T-helper 22 cell (primary cell): ENCODE measurements at places on chromosomes 12 and 14.

- no peak for DNase-seq
These were observed 14.5 kb downstream of the FBXL14 start for GRCh38 chr12:1579651-1580435.

GRCh38 chr12:2299206-2299605, 246.4 kb downstream of the CACNA1C start:
- DNase-seq, result no peak

DNA sequence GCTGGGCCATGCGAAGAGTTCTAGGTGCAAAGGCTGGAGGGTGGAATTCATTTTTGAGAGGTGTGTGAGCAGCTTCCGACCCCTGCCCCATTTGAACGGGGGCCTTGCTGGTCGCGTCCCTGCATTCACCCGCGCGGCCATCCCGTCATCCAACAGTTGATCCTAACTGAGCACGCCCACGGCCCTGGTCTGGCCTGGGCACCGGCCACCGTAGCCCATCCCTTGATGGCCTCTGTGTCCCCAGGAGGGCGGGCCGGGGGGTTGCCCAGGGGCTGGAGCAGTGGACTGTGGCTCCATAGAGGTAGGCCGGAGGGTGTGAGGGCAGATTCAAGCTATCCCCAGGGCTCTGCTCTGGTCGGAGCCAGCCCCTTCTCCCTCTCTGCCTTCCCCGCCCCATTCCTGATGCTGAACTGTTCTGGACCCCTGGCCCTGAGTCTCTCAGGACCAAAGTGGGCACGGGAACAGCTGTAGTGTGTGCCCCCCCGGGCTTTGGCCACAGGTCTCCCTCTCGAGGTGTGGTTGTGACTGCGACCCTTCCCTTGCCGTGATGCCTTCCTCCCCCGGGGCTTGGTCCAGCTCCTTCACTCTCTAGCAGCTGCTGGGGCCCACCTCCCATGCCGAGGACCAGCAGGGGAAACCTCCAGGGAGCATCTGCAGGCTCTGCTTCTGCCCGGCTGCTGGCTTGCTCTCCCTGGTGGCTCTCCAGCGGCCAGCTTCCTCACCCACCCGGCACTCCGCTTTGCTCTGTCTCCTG, 9.1 kb downstream of the MEG3 start:
- no peak for DNase-seq

DNA sequence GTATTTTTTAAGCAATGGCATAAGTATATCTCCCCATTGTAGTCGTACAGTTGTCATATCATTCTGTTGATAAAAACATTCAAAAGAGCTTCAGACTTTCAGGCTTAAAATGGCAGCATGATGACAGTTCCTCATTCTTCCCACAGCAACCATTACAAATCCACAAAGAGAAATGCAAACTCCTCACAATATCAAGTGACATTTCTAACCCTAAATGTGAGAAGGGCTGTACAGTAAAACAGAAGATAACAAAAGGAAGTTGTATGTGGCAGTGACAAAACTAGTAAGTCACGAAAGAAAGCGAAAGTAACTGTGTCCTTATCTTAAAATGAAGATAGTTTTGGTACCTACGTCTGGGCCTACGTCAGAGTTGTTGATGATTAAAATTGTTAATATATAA, 46.7 kb downstream of the GXYLT1 start:
- no peak for DNase-seq

DNA sequence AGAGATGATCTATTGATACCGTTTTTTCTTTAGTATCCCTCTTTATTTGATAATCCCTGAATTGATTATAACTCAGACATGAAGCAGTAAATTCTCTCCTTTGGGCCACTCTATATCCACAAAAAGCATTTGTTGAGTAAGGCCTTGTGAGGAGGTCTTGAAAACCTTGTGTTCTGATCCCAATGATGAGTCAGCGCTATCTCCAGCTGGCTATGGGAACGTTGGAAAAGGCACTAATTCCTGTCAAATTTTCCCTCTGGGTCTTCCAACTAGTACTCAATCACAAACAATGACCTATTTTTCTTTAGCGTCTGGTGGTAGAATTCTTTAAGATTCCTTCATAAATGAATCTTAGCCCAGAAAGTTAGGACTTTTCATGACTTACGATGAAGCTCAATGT, 168.4 kb upstream of the LRIG3 start:
- no peak for DNase-seq

DNA sequence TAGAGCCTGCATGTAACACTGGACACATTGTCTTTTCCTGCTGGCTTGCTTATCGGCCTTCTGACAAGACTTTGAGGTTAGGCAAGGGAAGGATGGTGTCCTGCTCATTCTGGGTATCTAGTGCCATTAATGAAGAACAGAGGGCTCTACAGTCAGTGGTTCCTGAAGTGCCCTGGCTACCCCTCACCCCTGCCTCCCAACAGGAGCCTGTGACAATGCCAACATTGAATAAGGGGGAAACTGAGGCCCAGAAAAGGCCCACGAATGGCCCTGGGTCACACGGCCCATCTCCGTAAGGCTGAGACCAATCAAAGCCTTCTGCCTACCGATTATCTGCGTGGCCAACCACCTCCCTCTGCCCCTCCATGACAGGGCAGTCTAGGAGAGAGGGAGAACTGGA, 2.1 kb downstream of the IFI27L2 start:
- no peak for DNase-seq

DNA sequence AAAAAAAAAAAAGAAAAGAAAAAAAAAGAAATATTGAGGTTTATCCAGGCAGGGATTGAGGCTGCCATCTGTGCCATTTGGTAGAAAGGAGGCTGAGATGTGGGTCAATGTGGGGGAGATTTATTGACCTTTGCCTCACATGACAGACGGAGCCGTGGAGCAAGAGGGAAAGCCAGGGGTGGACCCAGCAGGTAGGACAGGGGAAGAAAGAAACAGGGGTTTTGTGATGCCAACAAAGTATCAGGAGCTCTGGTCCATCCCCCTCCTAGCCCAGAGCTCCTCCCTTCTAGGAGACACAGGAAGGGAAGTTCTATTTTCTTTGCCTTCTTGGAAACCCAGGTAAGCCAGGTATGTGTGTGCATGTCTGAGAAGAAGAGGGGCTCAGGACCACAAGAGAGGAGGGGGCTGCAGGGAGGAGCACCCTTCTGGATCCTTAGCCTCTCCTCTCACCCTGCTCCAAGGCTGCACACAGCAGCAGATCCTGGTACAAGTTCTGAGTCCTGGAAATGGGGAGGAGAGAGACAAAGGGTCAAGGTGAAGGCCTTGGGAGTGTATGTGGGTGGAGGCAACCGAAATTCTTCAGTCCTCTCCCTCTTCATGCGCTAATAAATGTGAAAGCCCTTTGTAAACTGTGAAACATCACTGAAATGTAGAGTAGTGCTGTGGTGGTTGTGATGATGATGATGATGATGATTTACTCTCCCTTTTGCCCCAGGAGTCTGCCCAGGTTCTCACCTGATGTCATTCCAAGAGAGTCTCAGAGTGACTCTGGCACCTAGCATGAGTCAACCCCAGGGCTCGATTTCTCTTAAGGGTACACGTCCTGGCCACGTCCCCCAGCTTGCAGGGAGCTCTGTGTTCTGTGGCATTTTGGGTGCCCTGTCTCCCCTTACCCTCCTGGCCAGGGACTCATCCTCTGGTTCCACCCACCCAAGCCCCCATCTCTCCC, 26.3 kb downstream of the ZFP36L1 start:
- no peak for DNase-seq

DNA sequence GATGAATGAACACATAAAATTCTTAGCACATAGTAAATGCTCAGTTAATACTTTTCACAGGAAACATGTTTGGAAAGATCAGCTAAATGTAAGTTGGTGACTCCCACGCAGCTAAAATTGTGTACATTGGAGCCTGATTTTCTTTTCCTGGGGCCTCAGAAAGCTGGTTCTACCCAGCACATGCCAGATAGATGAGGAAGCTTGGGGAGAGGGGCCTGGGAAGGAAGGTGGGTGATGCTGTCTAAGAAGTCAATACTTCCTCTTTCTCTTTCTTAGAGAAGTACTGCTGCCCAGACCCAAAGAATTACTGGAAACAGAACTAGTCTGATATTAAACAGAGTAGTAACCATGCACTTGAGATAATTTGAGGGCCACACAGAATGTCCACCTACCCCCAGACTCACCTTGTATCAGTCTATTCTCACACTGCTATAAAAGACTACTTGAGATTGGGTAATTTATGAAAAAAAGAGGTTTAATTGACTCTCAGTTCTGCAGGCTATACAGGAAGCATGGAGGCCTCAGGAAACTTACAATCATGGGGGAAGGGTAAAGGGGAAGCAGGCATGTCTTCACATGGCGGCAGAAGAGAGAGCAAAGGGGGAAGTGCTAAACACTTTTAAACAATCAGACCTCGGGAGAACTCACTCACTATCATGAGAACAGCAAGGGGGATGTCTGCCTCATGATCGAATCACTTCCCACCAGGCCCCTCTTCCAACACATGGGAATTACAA, 123.3 kb upstream of the MED13L start:
- DNase-seq, result no peak

GRCh38 chr14:100674428-100674827, 52.3 kb upstream of the DLK1 start:
- DNase-seq, result no peak

GRCh38 chr14:73796893-73797542, 54.6 kb upstream of the PTGR2 start:
- DNase-seq, result no peak

GRCh38 chr14:74257078-74257940, 18.1 kb downstream of the VSX2 start:
- DNase-seq, result peak; percentile 24

- no peak for DNase-seq
These were observed 271 bp downstream of the DNAI7 start for GRCh38 chr12:25194722-25195055.

DNA sequence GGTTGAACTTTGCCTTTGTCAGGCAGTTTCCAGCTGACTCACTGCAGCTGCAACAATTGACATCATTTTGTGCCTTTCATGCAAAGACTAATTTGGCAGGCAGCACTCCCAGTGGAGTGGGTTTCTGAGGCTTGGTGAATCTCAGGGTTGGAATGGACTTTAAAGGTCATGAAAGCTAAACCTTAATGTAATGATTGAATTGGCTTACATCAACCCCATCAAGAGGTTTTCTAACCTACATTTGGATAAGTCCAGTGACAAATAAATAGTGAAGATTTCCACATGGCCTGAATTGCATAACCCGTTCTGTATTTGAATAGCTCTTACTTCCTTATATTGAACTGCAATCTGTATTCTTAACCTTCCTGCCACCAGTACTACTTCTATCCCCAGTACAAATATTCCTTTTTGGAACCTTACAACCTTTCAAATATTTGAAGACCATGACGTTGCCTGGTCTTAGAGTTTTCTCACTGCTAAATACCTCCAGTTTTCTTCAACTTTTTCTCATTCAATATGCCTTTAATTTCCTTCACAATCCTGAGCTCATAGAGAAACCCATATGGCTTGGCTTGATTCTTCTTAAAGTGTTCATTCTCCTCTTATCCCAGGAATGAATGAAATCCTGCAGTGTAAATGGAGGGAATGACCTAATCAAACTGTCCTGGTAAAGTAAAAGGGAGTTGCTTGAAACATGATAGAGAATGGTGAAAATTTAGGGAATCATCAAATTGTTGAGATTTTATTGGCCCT, 168.1 kb upstream of the NOVA1 start:
- DNase-seq, result no peak

- DNase-seq, result no peak
These were observed 101.5 kb downstream of the SMOC1 start for GRCh38 chr14:69980457-69981425.

DNA sequence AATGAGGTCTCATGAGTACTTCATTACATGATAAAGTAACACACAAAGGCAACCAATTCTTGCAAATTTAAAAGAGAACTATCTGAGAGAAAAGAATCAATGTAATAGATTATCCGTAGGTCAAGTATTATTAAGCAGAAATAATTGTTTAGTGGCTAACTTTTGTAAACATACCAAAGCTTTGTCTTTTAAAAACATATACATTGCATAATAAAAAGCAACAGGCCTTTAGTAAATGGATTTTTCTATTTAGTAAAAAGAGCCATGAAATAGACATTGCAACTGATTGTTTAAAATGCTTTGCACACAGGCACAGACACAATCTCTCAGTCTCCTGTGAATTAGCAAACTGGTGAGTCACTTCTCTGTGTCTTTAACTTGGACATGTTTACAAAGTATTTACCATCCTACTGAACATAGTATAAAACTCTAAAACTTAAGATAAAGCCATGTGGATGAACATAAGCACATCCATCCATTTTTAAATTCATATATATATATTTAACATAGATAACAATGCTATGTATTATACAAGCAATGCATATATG, 518.7 kb upstream of the MGAT4C start:
- no peak for DNase-seq

GRCh38 chr14:39860596-39861228, 428.5 kb upstream of the FBXO33 start:
- no peak for DNase-seq
